Iris pigment epithelial cell (primary cell): ENCODE measurements at places on chromosomes 7 and 10.

DNA sequence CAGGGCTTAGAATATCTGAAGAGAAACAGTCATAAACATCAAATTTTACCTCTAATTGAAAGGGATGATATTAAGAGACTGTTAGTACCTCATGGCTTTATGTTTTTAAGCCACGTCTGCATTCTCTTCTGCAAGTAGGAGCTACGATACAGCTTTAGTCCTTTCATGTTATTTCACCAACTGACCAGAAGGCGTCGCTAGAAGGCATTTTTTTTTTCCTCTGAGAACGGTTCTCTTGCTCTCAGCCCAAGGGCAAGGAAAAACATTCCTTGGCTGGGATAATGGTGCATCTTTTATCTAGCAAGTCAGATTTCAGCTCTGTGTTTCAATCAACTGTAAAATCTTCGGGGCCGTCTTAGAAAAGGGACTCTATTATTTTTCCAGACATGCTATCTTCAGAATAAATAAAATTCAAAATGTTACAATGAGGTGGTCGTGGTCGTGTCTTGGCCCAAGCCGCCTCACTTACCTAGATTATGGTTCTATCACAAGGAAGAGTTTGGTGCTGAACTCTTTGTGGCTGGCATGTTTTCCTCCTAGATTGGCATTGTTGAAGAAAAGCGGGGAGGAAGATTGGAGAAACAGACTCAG is 41.6 kb upstream of the LYZL2 start:
- peak; percentile 76 for DNase-seq

- no peak for DNase-seq
Observed at GRCh38 chr10:118307220-118307619, 34.9 kb downstream of the FAM204A start.

- DNase-seq, result no peak
Observed at GRCh38 chr7:100567751-100568175, 5.9 kb downstream of the SAP25 start.

GRCh38 chr7:96380111-96380512 is 58.2 kb upstream of the SLC25A13 start:
- no peak for DNase-seq

DNA sequence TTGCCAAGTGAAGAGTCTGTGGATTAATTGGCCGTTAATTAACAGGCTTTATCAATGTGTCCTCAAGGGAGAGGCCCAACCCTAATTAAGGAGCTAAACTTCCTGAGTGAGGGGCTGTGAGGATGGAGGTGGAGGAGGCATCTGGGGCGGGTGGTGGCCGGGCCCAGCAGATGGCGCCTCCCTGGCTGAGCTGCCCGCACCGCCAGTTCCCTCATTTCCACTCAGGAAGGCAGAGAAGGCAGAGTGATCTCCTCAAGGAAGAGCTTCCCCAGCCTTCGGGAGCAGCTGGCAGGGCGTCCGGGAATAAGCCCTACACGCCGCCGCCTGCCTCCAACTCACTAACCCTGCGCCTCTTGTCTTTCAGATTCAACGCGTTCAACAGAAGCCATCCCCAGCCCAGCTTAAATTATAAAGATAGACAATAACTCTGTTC is 112.2 kb downstream of the CYTH3 start:
- DNase-seq, result peak; percentile 57

GRCh38 chr7:18268571-18268970 is 227.0 kb upstream of the HDAC9 start:
- no peak for DNase-seq
